ENCODE measurements at places on chromosomes 13 and 19.

DNA sequence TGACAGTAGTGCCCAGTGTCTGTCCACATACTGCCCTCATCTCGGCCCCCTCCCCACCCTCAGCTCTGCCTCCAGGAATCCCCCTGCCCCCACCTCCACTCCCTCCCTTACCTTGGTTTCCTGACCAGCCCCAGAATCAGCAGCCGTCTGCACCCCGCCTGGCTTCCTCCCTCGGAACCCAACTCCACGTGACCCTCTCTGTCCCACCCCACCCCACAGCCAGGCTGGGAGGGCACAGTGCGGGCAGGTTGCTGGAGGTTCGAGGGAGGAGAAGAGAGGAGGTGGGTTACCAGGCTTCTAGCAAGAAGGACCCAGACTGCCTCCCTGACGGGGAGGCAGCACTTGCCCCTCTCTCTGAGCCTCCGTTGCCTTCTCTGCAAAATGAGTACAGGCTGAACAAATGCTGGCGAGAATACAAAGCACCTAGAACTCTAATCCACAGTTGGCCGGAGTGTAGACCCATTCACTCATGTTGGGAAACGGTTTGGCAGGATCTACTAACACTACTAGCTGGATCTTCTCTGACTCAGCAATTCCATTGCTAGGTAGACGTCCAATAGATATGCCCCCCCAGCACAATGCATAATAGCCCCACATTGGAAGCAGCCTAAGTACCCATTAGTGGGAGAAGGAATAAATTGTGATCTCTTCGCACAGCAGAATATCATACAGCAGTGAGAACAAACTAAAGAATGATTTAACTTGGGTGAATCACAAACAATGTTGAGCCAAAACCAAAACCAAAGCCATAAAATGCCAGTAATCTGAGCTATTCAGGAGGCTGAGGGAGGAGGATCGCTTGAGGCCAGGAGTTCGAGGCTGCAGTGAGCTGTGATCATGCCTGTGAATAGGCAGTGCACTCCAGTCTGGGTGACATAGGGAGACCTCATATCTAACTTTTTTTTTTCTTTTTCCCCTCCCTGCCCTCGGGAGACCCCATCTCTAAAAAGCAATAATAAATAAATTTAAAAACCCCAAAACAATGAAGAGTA, at the start of gene RASAL3:
RASAL3 (minus strand) TSS at position 151 of the 992 bp plus-strand sequence. CDS start 186 bp downstream, outside the sequence.
- no peak for DNase-seq

- DNase-seq: no peak
Measured at GRCh38 chr13:76339649-76340048, 546.6 kb downstream of the KCTD12 start.

DNA sequence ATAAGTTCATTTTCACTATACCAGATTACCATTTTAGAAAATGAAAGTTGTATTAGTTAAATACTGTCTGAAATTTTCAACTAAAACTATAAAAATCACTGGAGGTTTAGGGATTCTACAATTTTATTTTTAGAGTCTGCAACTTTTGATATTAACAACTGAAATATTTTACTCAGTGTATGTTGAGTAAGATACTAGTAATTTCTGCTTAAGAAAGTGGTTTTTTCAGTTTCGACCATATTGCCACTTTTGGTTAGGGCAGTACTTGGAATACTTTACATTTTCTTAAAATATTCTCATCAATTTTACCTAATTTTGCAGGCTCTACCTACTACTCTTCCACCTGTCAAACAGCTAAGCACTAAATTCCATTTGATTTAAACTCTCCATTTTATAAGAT, 59.6 kb downstream of the KCNRG start:
- DNase-seq: no peak

GRCh38 chr19:50753879-50754278, 16.4 kb upstream of the GPR32 start:
- DNase-seq: no peak

DNA sequence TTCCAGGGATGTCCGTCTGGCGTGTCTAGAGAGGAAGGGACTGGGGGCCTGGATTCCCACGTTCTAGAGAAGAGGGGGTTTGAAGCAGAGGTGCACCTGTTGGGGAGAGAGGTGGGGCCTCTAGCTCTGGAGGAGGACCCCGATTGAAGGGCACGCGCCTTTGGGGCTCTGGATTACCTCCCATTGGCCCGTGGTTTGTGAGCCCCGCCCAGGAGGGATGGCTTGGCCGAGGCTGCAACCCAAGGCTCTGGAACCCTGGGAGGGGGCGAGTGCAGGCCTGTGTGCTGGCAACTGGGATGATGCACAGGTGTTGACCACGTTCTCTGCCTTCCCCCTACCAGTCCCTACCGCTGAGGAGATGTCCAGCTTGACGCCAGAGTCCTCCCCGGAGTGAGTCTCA, 20.2 kb downstream of the TMEM150B start:
- no peak for DNase-seq

- DNase-seq: no peak
Measured at GRCh38 chr13:111390522-111391270, 70.3 kb downstream of the TEX29 start.

GRCh38 chr13:46982856-46983582, 86.2 kb upstream of the HTR2A start:
- DNase-seq: no peak

DNA sequence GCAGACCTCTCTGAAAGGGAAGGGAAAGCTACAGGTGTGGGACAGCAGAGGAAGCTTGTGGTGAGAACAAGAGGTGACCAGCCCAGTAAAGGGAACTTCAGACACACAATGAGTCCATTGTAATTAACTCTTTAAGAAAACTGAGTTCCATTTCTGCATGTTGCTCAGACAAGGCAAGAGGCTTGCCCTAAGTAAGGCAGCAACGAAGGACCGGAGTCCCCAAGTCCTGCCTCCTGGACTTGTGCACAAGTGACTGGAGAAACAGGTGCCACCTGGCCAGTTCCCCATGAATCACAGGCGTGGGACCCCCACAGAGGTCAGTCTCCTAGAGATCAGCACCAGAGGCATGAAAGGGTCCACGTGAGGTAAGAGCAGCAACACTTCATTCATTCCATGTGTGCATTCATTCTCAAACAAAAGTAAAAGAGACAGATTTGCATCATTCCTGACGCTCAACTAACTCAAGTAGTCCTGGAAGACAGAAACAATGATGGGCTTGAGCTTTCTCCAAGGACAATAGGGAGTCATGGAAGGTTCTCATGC, 14.7 kb upstream of the SIGLEC6 start:
- no peak for DNase-seq

- DNase-seq: no peak
Measured at GRCh38 chr13:46367617-46368327, 19.3 kb downstream of the RUBCNL start.

DNA sequence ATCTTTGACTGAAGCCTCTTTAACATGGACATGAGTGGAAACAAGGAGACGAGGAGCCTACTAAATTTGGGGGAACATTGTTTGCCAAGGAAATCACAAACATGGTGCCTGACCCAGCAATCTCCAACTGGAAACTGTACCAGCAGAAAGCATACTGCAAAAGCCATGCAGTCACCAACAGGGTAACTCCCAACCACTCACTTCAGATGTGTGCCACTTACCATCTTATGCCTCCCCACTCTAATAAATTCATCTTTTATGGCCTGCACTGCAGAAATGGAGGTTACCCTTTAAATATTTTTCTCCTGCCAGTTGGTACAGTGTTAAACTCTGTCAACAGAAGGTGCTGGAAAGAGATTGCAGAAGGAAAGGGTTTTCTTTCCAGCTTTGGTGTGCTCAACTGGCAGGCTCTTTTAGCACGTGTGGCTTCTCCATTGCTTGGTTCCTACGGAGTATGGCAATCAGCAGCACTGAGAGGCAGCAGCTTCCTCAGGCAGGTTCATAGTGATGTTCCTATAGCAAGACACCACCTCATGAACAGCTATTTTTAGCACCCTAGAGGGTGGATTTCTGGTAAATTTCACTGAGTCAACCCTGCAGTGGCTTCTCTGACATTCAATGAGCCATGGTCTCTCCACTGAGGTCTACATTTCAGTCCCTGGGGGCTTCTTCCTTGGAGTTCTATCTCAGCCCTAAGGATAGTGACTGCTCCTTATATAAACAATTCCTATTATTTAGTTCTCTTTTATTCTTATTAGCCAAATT, 21.4 kb downstream of the MIR17HG start:
- no peak for DNase-seq

DNA sequence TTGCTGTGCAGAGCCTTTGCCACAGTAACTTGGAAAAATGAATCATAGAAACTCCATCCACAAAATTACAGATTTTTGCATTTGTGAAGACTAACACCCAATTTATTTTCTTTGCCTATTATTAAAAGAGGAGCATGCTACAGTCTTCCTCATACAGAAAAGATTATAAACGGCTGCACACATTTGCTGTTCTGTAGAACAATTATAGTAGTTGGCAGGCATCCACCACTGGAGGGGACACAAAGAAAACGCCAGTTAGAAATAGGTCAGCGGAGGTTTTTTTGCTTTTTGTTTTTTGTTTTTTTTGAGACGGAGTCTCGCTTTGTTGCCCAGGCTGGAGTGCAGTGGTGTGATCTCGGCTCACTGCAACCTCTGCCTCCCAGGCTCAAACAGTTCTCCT, 51.6 kb downstream of the SACS start:
- DNase-seq: no peak

- DNase-seq: no peak
Measured at GRCh38 chr19:14826006-14826405, 9.0 kb downstream of the OR7A5 start.
